ENCODE measurements at places on chromosomes 3 and 15.

GRCh38 chr3:23669541-23670255, 136.1 kb upstream of the UBE2E1 start:
- no peak for ATAC-seq

GRCh38 chr15:69454953-69455352, 2.3 kb downstream of the RPLP1 start:
- no peak for ATAC-seq

DNA sequence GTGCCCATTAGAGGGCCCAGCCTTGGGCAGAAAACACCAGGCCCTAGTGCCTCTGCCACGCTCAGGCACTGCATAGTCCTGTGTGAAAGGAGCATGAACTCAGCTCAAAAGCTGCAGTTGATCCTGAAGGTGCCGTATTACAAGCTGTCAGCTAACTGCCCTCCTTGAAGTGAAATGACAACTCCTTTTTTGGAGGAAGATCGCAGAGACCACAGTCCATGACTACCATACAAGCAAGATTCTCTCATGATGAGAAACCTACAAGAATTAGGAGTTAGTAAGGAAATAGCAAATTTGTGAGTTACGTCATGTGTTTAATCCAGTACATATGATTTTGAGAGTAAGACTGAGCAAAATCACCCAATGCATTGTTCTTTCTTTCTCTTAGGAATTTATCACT, 513.9 kb upstream of the NR2F2 start:
- no peak for ATAC-seq

DNA sequence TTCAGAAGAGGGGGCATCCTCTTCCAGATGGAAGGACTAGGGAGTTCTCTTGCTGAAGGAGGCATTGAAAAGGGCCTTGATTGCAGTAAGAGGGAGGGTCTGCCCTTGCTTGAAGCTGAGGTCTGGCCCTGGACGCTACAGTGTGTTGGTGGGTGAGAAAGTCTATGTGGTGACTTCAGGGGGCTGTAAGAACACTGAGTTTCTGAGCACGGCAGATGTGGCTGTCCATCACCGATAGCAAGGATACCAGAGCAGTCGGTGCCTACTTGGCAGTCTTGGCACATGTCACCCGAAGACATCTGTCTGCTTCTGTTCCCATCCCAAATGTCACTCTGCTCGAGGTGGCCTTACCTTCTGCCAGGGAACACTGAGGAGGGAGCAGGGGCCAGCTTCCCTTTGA, 631.1 kb upstream of the CFAP20DC start:
- ATAC-seq = no peak

DNA sequence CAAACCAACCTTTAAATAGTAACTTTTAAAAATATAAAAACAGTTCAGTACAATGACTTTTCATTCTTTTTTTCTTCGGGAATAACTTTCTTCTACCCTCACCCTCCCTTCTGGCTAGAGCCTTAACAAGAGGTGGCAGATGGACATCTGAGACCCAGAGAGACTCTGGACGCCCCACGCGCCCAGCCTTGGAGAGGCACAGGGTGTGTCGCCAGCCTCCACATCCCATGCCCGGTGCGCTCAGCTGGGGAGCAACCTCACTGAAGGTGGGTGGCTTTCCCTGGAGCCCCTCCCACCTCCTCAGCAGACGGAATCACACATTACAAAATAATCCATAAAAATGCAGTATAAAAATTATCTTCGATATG, 49.5 kb downstream of the TLE3 start:
- no peak for ATAC-seq

Measured in activated T-helper 17 cell treated with anti-CD3 and anti-CD28 coated beads, Interleukin-2, amount 50 U/mL, for 72 hours (primary cell).